ENCODE measurements at places on chromosomes 6 and 20. TPM values are rescaled to one million over a fixed set of nuclear protein-coding genes. Genes with fewer than 3 reads are reported as not detected.

TOX2 gene
- 0.97 TPM for total RNA-seq

HLA-DQA1 gene
- not detected for total RNA-seq

HLA-E gene
- total RNA-seq, result 203 TPM

TDRD6 gene
- not detected for total RNA-seq

CST5 gene
- not detected for total RNA-seq

CTAGE9 gene
- total RNA-seq, result not detected

OR2B6 gene
- total RNA-seq, result not detected

CTCFL gene
- not detected for total RNA-seq

GRCh38 chr6:21751608-21752007 is 158.1 kb downstream of the SOX4 start:
- no peak overlapping the region for H3K4me3 ChIP-seq
- no peaks in the 10 kb centered on the region for H3K36me3 ChIP-seq
- H3K4me1 ChIP-seq, result peaks cover 32% of the 10 kb centered on the region
- no peaks in the 10 kb centered on the region for H3K27me3 ChIP-seq
- no peak for DNase-seq

DNA sequence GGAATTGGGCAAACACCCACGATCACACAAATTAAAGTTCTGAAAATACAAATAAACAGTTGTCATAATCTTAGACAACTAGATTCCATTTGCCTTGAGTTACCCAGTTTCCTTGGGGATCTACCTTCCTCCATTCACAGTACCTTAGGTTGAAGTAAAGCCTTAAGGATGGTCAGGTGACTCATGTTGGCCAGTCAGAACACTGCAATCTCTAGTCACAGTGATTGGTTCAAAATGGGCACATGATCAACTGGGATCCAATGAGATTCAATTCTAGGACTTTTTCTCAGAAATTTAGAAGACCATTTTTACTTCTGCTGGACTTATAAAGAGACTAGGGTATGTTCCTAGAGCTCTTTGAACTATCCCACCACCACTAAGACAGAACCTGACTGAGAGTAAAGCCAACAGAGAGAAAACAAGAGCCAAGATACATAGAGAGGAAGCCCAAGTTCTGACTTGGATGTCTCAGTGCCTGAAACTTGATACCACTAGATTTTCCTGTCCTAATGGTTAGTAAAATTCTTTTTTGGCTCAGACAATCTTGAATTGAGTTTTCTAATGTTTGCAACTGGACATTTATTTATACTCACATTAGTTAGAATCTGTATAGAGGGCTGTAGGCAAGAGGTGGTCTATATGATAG is 8.6 kb upstream of the CLIC5 start:
- H3K27ac ChIP-seq, result no peak overlapping the region
- no peaks in the 10 kb centered on the region for H3K36me3 ChIP-seq
- H3K4me1 ChIP-seq, result no peaks in the 10 kb centered on the region

- no peak overlapping the region for H3K27ac ChIP-seq
- H3K4me3 ChIP-seq, result no peak overlapping the region
- H3K36me3 ChIP-seq, result no peaks in the 10 kb centered on the region
Measured at GRCh38 chr6:38498805-38499445, 140.8 kb downstream of the BTBD9 start.

DNA sequence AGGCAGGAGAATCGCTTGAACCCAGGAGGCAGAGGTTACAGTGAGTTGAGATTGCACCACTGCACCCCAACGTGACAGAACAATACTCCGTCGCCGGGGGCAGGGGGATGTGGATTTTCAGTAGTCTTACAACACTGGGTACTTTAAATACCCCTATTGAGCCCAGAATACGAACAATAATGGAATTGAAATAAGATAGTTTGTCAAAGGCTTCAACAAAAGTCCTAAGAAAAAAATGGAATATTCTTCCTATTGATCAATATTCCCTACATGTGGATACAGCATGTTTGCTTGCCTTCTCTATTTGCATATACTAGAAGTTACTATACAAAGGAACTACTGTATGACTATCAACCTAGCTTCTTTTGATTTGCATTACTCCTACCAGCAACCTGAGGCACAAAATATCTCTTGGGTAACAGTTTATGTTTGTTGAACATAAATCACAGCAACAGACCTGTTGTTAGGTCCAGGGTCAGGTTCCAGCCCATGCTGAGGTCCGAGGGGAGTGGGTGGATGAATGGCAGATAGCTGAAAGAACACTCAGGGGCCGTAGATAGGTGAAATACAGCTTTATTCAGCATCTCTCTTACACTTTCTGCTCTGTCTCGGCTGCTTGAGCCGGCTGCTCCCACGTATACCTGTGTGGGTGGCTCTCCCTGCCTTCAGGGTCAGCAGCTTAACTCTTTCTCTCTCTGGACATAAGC is 23.8 kb downstream of the MAN1A1 start:
- H3K27me3 ChIP-seq, result no peaks in the 10 kb centered on the region
- H3K4me3 ChIP-seq, result no peak overlapping the region
- peaks cover 4% of the 10 kb centered on the region for H3K4me1 ChIP-seq
- no peaks in the 10 kb centered on the region for H3K36me3 ChIP-seq
- no peak for DNase-seq
- no peak overlapping the region for H3K27ac ChIP-seq

- DNase-seq, result no peak
- H3K27me3 ChIP-seq, result no peaks in the 10 kb centered on the region
- H3K4me1 ChIP-seq, result peaks cover 45% of the 10 kb centered on the region
- no peak overlapping the region for H3K4me3 ChIP-seq
- no peaks in the 10 kb centered on the region for H3K36me3 ChIP-seq
Measured at GRCh38 chr6:111865909-111866546, 7.2 kb downstream of the FYN start.

DNA sequence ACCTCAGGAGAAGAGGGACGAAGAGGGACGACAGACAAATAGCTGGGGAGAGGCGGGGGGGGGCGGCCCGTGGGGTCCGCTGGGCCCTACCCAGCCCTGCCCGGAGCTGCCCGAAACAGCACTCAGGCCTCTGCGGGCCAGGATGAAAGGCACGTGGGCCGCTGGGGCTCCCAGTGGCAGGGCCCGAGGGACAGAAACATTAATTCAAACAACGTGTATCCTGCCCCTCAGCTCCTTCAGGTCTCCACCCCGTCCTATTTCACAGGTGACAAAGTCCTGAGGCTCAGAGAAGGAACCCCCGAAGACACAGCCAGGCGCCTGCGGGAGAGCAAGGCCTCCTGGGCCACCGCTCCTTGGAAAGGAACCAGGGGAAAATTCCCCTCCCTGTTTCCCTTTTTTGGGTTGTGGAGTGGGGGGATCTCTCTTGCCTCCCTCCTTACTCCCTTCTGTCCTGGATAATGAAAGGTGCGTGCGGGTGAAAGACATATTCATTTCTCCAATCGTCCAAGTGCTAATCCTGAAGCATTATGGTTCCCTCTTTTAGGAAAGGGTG is 93.3 kb downstream of the RNASET2 start:
- peaks cover 47% of the 10 kb centered on the region for H3K27me3 ChIP-seq
- DNase-seq, result no peak
- 0 out of 2 replicates have a peak overlapping the region, but pooled peaks have one; percentile 15 for H3K4me3 ChIP-seq
- H3K4me1 ChIP-seq, result no peaks in the 10 kb centered on the region

GRCh38 chr20:17226410-17227218 is at the start of gene PCSK2:
Gene PCSK2 (plus strand): TSS chr20:17227040. CDS start chr20:17227306, 266 bp downstream.
- H3K4me1 ChIP-seq, result no peaks in the 10 kb centered on the region
- H3K36me3 ChIP-seq, result no peaks in the 10 kb centered on the region
- peak within 1 kb of the TSS; percentile 57 for H3K4me3 ChIP-seq
- peaks cover 44% of the 10 kb centered on the region for H3K27me3 ChIP-seq
- H3K27ac ChIP-seq, result no peak within 1 kb of the TSS

DNA sequence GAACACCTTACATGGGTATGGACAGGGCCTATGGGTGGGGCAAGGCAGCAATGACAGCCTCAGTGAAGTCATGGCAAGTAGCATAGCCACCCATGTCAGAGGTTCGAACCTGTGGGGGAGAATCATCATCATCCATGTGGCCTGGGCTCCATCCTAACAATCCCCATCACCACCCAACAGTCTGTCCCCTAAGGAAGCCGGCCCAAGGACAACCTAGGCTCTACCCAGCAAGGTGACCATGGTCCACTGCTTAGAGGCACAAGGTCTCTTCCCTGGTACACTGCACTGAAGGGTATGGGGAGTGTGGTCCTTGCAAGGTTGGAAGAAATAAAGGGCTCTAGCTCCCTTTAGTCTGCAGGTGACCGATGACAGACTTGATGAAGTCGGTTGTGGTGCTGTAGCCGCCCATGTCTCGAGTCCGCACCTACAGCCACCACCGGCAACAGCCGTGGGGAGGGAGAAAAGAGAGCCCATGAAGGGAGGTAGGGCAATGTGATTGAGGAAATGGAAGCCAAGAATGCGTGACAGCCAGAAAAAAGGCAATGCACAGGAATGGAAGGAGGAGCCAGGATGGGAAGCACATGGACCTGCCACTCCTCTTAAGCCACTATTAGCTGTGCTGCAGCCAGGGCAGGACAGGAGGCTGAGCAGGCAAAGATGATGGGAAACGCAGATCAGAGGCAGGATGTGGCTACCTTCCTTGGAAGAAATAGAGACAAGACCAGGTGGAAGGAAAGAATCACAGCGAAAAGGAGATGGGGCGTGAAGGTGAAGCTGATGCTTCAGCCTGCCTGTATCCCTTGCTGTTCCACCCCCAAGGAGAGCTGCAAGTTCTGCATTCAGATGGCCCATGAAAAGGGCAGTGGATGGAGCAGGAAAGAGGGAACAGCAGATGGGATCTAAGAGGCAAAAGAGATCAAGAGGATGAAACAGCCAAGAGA is 5.3 kb downstream of the IDH3B start:
- H3K4me1 ChIP-seq, result peaks cover 6% of the 10 kb centered on the region
- H3K36me3 ChIP-seq, result peaks cover 46% of the 10 kb centered on the region
- H3K27ac ChIP-seq, result no peak overlapping the region
- H3K27me3 ChIP-seq, result no peaks in the 10 kb centered on the region
- H3K4me3 ChIP-seq, result no peak overlapping the region
